Daoy (cell line): ENCODE measurements at places on chromosomes 12 and 14.

DNA sequence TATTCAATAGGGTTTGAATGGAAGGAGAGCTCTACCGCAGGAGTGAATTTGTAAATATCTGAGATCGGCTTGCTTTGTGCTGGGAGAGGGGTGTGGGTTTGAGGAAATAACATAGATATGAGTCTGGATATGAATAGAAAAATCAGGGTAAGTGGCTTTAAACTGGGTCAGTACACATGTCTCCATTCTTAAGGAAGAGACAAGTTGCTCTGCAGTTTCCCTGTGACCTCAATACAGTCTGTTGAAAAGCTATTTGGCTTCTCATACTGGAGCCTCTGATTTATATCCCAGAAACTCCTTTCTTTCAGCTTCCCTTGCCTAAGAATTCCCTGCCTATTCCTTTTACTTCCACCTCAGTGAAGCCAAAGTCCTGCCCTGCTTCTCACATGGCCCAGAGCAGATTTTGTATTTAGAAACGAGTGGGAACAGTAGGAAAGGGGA is 153.5 kb upstream of the ATF7IP start:
- DNase-seq: no peak

DNA sequence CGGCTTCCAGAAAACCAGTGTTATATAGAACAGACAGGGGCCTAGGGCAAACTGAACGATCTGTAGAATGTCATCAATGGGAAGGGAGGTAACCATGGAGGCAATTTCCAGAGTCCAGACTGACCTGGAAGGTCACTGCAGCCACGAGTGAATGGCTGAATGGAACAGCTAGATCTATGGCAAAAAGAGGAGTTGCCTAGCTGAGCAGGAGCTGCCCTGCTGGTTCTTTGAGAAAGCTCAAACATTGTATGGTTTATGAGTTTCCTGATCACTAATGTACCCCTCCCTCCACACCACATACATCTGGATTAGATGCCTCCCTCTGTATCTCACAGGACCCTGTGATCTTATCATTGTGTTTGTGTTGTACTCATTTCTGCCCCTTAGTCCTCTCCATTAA is 1.0 kb upstream of the RERG start:
- DNase-seq: no peak

DNA sequence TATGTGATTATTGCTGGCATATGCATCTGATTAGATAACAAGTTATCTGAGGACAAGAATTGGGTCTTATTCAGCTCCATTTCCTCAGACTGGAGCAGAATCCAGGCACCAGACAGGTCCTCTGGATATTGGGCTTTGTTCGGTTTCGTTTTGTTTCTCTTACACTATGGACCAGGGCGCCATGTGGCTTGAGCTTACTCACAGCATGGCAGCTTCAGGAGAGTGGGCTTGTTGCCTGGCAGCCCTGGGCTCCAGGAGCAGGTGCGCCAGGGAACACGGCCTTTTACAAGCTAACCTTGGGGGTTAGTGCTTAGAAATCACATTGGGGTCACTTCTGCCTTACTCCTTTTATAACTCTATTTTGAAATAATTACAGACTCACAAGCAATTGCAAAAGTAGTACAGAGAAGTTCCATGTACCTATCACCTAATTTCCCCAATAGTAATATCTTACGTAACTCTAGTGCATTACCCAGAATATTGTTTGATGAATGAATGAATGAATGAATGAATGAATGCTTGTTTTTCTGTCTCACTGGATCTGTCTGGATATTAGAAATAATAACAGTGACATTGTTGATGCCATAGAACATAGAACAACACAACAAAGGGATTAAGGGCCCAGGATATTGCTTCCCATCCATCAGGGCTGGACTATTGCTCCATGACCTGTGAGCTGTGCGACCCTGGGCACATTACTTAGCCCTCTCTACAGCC is 39.0 kb downstream of the CMKLR1 start:
- no peak for DNase-seq

- DNase-seq: no peak
These were observed 33.7 kb downstream of the VWF start for GRCh38 chr12:6090803-6091202.

DNA sequence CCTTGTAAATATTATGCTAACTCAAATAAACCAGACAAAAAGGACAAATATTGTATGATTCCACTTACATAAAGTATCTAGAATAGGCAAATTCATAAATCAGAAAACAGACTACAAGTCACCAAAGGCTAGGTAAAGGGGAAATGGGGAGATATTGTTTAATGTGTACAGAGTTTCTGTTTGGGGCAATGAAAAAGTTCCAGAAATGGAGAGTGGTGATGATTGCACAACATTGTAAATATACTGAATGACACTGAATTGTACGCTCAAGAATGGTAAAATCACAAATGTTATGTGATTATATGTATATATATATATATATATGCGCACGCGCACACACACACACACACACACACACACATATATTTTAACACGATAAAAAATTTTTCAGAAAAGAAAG is 182.5 kb downstream of the SLC2A13 start:
- no peak for DNase-seq
